Activated naive CD4-positive, alpha-beta T cell treated with Interleukin-2 at 50 U/mL for 16 hours (primary cell): ENCODE measurements at places on chromosomes 2 and 18.

DNA sequence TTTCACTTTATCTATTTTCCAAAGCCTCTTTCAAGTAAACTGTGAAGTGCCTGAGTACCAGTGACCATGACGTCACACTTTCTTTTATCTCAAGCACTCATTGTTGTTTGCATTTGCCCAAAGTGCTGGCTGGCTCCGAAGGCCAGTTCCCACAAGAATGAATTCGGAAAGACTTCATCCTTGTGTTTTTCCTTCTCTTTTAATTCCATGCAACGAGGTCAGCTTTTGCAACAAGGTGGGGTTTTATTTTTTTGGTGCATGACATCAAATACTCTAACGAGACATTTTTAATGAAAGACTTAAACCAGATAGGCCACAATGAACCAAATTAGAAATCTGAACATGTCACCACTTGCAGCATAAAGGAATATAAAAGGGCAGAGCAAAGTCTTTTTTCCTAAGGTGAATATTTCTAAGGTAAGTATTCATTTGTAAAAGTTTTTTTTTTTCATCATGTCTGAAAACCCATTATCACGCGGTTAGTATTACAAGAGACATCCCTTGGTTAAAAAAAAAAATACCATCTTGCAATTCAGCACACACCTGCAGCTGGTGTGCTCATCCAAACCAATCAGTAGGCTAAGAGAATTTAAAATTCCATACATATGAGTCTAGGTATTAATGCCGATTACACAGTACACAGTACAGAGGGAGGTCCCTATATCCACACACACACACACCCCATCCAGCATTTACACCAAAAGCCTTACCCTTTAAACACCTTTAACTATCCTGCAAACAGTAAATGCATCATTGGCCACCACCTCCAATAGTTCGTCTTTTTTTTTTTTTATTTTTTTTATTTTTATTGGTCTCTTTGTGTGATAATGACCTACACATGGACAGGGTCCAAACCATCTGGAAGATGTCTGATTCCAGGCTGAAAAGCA, 2.3 kb downstream of the ARL4C start:
- no peak for DNase-seq

DNA sequence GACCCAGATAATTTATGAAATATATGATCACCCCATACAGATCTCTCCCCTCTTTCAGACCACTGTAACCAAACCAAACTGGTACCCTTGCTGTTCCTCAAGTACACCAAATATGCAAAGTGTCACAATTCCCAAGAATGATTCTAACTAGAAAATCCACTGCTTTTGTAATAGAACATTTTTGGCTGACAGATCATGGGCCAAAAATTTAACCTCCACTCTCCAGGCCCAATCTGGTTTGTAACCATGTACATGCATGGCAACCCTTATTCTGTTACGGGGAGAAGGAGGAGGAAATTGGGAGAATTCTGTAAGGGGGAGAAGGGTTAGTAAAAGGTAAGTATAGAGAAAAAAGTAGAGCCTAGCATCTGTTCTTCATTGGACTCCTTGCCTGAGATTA, 62.0 kb downstream of the IKZF2 start:
- no peak for DNase-seq

DNA sequence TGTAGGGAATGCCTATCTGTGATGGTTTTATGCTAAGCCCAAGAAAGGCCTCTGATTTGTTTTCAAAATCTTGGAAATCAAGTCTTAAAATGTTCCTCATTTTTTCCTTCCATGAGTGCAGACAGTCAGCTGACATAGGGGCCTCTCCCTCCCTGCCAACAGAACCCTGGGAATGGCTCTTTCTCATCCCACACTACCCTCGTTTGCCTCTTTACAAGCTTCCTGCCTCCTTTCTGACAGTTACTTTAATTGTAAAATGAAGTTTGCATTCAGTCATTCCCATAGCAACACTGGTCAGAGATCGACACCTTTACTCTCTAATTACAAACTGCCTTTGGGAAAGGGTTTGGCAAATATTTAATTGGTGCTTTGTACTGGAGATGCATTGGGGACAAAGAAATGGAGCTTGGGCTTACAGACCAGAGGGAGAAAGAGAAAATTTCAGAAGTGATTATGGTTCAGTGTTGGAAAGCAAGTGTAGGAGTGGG, 25.4 kb downstream of the KIF5C start:
- no peak for DNase-seq

- no peak for DNase-seq
Observed at GRCh38 chr2:125698280-125698679, 957.7 kb upstream of the GYPC start.

GRCh38 chr2:40559175-40559574, 107.3 kb upstream of the SLC8A1 start:
- no peak for DNase-seq

DNA sequence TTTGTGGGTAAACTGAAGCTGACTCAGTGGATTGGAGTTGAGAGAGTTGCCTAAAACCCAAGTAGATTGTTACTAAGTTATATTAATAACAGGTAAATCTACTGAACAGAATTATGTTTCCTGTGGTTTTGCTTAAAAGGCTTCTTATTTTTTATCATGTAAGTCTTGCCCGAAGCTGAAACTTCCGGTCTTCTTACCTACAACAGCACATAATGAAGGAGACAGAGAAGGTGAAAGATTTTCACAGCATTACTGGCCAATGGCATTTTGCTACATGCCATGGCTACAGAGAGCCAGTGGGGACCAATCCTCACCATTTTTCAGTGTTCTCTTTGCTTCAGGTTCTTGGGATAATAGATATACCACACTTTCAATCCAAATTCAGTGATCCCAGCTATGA, 220.0 kb downstream of the ERBB4 start:
- no peak for DNase-seq

DNA sequence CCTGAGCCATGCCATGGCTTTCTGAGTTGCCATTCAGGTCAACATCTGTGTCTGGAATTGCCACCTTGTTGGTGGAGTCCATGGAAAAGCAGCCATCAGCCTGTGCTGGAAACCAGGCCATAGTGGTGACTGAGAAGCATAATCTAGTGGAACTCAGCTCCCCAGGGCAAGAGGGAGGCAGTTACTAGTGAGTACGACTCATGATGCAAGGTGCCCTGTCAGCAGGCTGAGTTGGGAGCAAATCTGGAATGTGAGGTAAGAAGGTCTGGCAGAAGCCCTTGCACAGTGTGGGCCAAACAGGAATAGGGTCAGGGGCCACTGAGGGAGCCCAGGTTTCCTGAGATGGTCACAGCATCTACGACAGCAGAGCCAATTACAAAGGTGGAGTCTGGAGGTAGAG, 37.1 kb downstream of the SULT1C2 start:
- DNase-seq = no peak

DNA sequence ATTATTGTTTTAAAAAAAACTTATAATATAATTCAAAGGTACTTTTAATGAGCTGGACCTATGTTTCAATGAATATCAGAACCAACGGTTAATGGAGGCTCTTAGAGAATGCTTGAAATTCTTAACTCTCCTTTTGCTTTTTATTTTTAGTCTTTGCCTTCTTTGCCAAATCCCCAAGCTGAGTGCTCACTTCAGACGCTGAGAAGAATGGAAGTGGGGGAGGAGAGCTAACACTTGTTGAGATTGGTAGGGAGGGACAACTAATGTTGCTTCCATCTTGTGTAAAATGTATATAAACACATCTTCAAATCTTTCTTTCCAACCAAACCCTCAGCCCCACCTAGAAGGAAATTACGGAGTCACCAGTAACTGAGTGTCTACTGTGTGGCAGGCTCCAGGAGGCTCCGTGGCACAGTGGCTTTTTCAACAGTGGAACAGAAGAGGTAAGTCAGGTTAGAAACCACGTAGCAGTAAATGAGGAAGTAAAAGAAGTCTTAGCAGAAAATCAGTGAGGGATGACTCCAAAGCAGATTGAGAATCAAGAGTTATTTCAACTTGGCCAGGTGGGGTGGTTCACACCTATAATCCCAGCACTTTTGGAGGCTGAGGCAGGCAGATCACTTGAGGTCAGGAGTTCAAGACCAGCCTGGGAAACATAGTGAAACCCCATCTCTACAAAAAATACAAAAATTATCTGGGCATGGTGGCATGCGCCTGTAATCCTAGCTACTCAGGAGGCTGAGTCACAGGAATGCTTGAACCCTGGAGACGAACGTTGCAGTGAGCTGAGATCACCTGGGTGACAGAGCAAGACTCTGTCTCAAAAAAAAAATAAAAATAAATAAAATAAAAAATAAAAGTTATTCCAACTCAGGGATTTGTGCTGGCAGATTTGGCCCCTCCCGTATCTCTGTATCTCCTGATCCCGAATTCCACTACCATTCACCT, 45.0 kb upstream of the CREB1 start:
- no peak for DNase-seq

- DNase-seq = no peak
Observed at GRCh38 chr18:23422751-23423418, 30.2 kb upstream of the RIOK3 start.

DNA sequence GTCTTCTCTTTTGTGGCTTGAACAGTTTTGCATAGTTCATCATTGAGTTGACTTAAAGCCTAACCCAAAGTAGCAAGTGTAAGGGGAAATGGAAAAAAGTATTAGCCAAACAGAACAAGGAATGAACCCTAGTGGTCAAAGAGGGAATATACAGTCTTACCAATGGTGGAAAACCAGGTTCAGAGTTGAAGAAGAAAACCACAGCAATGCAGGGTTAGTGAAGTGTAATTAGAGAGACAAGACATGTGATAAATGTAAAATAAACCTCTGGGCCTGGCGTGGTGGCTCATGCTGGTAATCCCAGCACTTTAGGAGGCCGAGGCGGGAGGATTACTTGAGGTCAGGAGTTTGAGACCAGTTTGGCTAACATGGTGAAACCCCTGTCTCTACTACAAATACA, 2.4 kb downstream of the TTN start:
- DNase-seq = no peak

DNA sequence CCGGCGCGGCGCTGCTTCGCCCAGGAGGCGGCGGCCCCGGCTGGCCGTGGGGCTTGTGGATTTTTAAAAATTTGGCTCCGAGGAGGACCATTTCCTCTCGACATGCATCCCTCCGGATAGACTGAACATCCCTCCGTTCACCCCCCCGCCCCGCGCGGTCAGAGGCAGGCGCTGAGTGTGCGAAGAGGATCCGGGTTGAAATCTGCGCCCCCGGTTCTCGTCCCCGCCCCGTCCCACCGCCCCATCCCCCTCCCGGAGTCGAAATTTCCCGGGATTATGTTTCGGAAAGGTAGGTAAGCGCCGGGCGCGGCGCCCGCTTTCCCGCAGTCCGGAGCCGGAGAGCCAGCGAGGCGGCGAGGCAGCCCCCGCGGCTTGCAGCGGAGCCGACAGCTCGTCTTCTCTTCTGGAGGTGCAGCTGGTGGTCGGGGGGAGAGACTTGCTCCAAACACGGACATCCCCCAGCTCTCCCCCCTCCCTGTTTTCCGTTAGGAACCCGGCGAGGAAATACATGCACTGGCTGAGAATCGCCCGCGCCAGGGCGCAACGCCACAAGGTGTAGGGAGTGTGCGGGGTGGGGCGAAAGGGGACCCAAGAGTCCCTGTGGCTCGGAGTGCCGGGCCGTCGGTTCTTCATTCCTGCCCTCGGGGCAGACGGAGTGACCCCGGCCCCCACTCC, at the start of gene PRKCE:
TSS of gene PRKCE (plus strand) at position 261 of the 675 bp plus-strand sequence.
- DNase-seq = peak; percentile 58

DNA sequence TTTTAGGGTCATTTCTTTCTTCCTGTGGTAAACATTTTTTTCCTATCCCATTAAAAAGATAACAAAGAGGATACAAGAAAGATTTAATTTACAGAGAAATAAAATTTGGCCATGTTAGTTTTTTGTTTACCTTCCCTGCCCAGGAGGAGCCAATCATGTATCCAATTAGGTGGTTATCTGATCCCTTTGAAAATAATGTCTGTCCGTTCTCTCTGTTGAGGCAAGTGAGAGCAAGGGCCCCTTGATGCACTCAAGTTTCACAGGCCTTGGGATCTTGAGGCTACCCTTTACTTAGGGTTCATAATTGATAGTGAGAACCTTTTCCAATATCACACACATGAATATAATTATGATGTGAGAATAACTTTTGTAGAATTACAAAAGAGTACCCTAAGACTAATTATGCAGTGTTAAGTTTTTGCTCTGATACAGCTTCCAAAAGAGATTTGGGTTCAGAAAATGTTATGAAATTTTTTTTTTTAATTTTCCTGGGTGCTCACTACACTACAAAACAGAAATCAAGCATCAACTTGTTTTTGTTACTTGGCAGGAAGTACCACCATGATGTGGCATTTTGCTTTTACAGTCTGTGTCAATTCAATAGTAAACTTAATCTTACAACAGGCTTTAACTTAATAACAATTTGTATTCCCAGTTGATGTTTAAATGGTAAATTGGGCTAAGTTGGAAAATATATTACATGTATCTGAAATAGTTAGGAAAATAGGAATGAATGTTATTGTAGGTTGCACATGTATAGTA, 42.0 kb downstream of the AFTPH start:
- no peak for DNase-seq

DNA sequence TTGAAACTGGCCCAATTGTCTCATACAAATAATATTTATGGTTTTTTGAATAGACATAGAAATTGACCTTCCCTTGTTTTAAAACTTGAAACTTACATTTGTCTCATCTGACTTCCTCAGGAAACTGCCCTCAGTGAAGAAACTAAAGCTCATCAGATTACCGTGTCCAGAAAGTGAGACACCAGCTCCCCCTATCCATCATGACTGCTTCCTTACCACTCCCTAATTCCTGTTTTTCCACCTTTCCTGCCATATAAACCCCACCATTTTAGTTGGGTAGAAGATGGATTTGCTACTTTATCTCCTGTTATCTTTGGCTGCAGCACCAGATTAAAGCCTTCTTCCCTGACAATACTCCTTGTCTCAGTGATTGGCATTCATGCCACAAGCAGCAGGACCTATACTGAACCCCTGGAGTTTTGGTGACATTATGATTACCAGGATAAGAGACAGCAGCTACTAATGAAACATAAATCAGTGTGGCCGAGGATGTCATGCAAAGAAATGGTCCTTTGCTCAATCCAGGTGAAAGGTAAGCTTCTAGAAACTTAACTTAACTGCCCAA, 1627.6 kb upstream of the ZEB2 start:
- DNase-seq = no peak

DNA sequence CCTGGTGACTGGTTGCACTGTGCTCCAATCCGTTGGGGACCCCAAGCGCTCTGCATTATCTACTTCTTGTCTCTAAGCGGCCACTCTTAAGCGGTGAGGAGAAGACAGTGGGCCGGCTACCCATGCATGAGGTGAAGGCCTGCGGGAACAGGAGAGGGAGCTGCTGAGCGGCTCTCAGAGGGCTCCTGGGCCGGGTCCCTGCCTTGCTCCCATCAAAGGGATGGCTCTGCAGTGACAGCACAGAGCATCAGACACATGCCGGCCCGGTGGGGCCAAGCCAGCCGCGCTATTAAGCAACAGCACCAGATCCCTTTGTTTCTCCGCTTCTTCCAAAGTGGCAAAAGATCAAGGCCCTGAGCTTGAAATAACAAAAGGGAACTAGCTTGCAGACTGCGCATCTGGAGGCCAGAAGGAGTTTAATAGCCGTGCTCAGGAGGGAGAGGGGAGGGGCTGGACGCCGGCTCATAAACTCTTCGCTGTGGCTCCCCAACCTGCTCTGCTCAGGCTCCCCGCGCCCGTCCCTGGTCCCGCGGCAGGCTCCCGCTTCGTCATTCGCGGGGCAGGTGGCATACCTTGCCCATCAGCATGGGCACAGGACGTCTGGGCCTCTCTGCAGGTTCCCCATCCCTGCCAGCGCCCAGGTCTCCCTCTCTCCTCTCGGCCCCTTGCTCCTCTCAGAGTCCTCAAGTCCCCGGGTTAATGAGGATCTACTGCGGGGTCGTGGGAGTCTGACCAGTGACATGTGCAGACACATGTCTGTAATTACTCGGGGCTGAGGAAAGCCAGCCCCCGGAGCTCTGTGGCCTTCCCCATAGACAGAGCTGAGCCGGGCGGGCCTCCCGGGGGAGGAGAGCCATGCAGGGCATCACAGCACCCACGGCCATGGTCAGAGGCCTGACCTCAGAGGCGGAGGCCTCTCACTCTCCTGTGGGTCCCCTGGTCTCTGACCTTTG, 96.7 kb downstream of the ASB1 start:
- no peak for DNase-seq
